ENCODE measurements at places on chromosomes 2 and 18. TPM values are rescaled to one million over a fixed set of nuclear protein-coding genes. Genes with fewer than 3 reads are reported as not detected.

COPS8 gene
- 184 TPM for total RNA-seq

PXDN gene
- 345 TPM for total RNA-seq

GALR1 gene
- total RNA-seq = not detected

AOX1 gene
- 21.0 TPM for total RNA-seq
